Activated naive CD8-positive, alpha-beta T cell treated with anti-CD3 and anti-CD28 coated beads for 36 hours (primary cell): ENCODE measurements at places on chromosomes 11 and 22. TPM values are rescaled to one million over a fixed set of nuclear protein-coding genes. Genes with fewer than 3 reads are reported as not detected.

H19 gene
- not detected for total RNA-seq

GGTLC3 gene
- total RNA-seq, result not detected

HEPHL1 gene
- total RNA-seq, result not detected

GRCh38 chr11:40281052-40281580, 1178.3 kb downstream of the LRRC4C start:
- no peak for DNase-seq

DNA sequence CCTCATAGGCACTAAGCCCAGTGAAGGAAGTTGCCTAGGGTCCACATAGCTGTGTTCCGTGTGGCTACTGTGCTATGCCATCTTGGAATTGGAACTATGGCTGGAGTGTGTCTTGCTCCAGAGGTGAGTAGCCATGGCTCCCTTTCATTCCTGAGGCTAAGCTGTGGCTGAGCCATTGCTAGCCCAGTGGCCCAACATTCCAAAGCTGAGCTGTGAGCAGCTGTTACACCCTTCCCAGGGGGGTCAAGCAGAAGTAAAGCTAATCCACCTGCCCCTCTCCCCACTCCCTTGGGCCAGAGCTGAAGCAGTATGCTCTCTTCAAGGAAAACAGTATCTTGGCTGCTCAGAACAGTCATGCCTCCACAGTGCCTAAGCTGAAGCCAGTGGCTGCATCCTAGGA, 51.1 kb downstream of the USP35 start:
- no peak for DNase-seq

GRCh38 chr11:117313091-117313490, 3.0 kb downstream of the BACE1 start:
- DNase-seq, result no peak

DNA sequence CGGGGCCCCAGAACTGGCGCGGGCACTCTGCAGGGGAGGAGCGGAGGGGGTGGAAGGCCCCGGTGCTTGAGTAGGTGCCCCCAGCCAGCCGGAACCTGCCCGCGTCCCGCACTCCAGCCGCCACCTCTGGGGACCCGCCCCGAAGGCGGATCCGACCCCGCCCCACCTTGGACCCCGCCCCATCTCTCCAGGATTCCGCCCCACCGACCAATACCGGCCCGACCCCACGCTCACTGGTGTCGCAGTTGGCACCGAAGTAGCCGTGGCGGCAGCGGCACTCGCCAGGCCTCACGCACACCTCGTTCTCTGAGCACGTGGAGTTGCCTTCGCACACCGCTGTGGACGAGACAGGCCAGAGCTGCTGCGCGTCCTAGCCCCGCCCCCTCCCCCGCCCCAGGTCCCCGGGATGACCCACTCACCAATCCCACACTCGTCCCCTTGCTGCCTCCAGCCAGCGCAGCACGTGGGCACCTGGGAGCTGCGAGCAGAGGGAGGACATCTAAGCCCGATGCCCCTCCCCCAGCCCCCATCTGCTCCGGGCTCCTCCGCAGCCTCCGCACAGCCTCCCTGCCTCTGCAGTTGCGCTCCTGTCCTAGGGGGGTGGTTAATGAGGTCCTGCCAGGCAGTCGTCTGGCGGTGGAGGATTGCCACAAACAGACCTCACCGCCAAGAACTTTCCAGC, 6.0 kb downstream of the SCARF2 start:
- DNase-seq, result no peak

DBX1 gene
- not detected for total RNA-seq

KRTAP5-11 gene
- not detected for total RNA-seq

DNA sequence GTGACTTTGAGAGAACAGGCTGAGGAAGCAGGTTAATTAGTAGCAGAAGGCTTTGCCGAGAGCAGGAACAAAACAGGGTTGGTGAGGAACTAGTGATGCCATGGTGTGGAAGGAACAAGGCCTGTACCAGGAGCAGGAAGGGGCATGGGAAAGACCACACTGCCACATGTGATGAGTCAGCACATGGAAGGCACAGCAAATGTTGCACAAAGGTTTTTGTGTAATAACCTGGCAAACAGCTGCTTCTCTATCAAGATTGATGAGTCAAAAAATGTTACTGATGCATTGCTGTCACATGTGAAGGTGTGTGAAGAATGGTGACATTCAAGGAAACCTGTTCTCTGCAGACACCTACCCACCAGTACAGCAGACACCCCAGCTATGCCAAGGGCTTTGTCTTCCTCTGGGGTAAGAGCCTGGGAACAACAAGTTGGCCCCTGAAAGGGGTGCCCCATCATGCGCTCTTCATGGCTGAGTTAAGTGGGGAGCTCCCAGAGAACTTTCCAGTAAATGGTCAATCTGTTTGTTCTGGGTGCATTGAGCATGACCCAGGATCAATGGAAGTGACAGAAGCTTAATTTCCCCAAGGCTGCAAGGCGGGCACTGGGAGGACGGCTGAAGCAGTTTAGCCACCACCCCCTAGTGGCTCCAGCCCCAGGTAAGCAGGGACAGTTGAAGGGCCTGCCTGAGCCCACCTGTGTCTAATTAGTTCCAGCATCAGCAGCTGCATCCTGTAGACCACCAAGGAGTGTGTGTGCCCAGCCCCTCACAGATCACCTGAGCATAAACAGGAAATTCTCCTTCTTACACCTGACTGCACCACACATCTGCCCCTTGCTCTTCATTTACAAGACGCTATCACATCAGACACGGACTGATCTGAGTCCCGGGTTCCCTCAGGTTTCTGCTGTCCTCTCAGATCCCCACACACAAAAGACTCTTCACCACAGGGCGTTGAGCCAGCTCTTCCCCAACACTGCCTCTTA, 47.6 kb downstream of the GGTLC2 start:
- DNase-seq, result no peak

CHADL gene
- 0.39 TPM for total RNA-seq

ACRV1 gene
- total RNA-seq, result not detected

GRCh38 chr11:55572548-55572947, 620 bp downstream of the OR4C16 start:
- no peak for DNase-seq

CCDC116 gene
- total RNA-seq, result 0.34 TPM

GGTLC2 gene
- total RNA-seq, result not detected

NLRP14 gene
- not detected for total RNA-seq

GRCh38 chr22:40051322-40051721, 56.6 kb downstream of the FAM83F start:
- DNase-seq, result no peak

DNA sequence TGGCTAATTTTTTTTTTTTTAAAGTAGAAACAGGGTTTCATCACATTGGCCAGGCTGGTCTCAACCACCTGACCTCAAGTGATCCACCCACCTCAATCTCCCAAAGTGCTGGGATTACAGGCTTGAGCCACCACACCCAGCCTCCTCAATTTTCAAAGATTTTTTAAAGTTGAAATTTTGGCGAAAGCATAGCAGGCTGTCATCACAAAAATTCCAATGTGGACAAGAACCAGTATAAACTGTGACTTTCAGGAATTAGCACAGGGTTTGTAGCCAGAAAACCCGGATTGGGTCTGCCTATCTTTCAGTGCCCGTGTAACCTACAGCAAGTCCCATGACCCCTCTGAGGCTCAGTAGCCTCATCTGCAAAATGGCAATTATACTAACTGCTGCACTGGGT, 80.2 kb downstream of the SGSM3 start:
- DNase-seq, result no peak

DNA sequence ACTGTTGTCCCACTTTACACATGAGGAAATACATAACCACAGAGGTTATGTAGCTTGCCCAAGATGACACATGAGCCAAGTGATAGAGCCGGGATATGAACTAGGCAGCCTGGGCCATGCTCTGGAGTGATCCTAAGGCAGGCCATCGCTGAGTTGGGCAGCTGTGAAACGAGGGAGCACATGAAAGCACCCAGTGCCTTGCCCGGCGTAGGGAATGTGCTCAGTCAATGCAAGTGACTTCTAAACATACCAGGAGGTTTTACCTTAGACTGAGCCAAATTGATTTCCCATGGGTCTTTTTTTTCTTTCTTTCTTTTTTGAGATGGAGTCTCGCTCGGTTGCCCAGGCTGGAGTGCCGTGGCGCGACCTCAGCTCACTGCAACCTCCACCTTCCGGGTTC, 10.5 kb downstream of the GRIK4 start:
- no peak for DNase-seq

DNA sequence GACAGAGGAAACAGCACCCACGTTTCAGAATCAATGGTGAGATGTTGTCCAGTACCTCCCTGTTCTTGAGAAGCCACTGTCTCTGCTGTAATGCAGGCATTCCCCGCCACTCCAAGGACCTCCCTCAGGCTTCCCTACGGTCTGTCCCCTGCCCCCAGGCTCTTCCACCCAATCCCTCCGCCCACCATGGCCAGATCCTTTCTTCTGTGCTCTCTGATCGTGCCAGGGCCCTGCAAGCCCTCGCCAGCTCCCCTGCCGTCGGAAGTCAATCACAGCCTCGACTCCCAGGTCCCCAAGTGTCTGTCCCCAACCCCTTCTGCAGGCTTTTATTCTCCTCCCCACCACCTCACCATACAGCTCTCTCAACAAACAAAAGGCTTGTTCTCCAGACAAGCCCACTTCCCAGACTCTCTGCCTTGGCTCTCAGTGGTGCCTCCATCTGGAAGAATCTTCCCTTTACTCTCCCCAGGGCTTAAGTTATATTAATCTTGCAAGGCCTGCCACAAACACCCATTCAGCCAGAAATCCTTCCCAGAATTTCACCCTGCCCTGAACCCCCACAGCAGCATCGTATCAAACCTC, 13.7 kb downstream of the SCN4B start:
- no peak for DNase-seq

DNA sequence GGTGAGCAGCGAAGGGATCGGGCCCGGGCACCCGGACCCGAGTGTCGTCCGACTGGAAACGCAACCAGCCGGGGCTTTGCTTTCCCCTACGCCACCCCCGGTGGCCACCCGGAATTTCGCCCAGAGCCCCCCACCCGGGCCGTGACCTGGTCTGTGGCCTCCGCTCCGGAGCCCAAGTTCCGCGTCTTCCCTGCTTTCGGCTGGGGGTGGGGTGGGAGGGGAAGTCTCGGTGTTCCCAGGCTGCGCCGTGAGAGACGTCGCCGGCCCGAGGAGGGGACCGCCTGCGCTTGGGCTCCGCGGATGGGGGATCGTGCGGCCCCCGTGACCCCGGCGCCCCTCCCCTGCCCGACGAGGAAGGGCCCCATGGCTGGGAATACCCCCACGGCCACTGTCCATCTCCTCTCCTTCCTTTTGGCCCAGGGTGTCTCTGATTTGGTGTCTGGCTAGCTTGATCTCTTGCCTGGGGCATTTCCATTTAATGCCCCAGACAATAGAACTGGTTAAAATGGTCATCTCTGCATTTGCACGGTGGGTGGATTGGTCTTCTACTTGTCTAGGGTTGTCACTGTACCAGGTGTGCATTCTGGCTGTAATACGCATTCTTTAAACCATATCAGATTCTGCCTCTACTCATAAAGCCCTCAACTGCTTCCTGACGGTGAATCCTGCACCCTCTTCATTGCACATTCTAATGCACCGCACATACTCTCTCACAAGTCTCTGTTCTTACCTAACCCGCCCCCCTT, 789 bp downstream of the SIK2 start:
- peak; percentile 17 for DNase-seq

RAG2 gene
- not detected for total RNA-seq

- DNase-seq, result no peak
Observed at GRCh38 chr22:50701076-50701419, 28.4 kb downstream of the SHANK3 start.

SMTNL1 gene
- not detected for total RNA-seq

- DNase-seq, result no peak
Observed at GRCh38 chr11:29449281-29450074, 567.4 kb downstream of the KCNA4 start.

- DNase-seq, result no peak
Observed at GRCh38 chr11:67010296-67010905, 12.5 kb upstream of the SYT12 start.
